Mesendoderm (in vitro differentiated cells): ENCODE measurements at places on chromosomes 3 and 15.

DNA sequence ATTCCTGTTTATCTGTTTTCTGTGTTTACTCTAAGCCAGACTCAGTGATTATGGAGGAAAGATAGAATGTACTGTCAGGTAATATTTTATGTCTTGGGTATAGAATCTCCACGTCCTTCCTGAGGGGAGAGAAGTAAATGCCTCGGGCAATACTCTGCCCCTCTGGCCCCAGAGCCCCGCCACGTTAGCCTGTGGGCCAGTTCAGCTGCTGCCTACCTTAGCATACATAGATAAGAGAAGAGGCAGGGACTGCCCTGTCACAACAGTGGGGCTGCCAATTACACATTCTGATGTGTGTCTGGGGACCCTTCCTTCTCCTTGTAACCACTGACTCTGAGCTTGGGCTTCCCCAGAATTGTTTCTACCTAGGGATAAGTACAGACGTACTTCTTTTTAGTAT, 347.7 kb upstream of the ATP11B start:
- H3K27ac ChIP-seq = no peak overlapping the region
- H3K4me3 ChIP-seq = no peak overlapping the region
- H3K27me3 ChIP-seq = no peaks in the 10 kb centered on the region
- peak; percentile 40 for DNase-seq
- no peaks in the 10 kb centered on the region for H3K36me3 ChIP-seq

GRCh38 chr3:11273891-11274291, 1.7 kb downstream of the ATG7 start:
- H3K36me3 ChIP-seq = no peaks in the 10 kb centered on the region
- peaks cover 2% of the 10 kb centered on the region for H3K4me1 ChIP-seq
- DNase-seq = no peak
- no peak overlapping the region for H3K27ac ChIP-seq
- H3K27me3 ChIP-seq = no peaks in the 10 kb centered on the region

GRCh38 chr3:73498764-73499622, 125.7 kb downstream of the PDZRN3 start:
- no peak overlapping the region for H3K4me3 ChIP-seq
- no peak for DNase-seq
- no peaks in the 10 kb centered on the region for H3K27me3 ChIP-seq

- no peaks in the 10 kb centered on the region for H3K36me3 ChIP-seq
- no peak overlapping the region for H3K4me3 ChIP-seq
- H3K4me1 ChIP-seq = no peaks in the 10 kb centered on the region
- no peak for DNase-seq
- no peak overlapping the region for H3K27ac ChIP-seq
Observed at GRCh38 chr3:38085943-38086324, 46.9 kb downstream of the DLEC1 start.

DNA sequence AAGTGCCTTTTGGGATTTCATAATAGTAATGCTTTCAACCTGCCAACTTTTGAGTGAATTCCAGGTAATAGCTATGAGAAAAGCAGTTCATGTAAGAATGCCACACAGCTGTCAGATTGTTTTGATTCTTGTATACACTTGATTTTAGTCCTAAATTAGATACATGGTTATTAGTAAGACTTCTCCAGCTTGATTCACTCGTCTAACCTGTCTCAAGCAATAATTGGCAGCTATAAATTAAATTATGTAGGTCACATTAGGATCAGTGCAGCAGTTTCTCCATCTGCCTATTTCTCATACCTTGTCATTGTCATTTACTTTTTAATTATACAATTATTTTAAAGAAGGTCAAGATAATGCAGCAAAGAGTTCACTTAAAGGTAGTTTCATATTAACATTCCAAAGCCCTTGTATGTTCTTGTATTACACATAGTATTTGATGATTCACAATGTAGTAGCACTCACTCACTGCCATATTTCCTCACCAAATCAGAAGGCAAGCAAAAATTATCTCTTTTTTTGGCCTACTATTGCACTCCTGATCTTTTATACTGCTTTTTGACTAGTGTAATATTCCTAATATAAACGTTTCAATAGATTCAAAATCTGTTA, 10.9 kb upstream of the CRYBG3 start:
- H3K4me1 ChIP-seq = no peaks in the 10 kb centered on the region
- no peak for DNase-seq
- H3K4me3 ChIP-seq = no peak overlapping the region
- H3K27me3 ChIP-seq = no peaks in the 10 kb centered on the region
- H3K36me3 ChIP-seq = no peaks in the 10 kb centered on the region
- no peak overlapping the region for H3K27ac ChIP-seq

DNA sequence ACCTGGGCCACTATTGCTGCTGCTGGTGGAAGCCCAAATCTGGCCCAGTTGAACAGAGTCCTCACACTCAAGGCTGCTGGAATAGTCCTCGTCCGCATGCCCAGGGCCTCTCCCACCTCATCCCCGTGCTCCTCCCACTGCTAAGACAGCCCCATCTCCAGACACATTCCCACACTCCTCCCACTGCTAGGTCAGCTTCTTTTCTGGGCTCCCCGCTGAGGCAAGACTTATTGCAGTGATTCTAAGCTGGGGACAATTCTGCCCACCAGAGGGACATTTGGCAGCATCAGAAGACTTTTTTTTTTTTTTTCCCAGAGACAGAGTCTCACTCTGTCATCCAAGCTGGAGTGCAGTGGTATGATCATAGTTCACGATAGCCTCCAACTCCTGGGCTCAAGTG, 35.1 kb downstream of the POC1A start:
- H3K4me1 ChIP-seq = no peaks in the 10 kb centered on the region
- H3K27me3 ChIP-seq = no peaks in the 10 kb centered on the region
- no peak overlapping the region for H3K4me3 ChIP-seq
- no peak overlapping the region for H3K27ac ChIP-seq

DNA sequence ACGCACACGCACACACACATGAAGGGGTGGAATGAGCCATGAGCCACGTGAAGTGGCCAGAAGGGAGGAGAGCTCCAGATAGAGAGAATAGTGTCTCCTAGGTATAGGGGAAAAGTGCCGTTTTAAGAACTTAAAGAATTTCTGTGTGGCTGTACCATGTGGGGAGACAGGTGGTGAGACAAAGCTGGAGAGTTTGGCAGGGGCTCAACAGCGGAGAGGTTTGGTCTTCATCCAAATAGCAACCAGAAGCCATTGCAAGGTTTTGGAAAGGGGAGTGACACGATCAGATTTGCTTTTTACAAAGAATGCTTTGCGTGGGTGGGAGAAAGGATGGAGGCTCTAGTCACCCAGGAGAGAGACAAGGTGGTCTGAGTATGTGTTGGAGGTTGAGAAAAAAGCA, 146.0 kb downstream of the IL20RB start:
- no peak overlapping the region for H3K4me3 ChIP-seq
- no peaks in the 10 kb centered on the region for H3K4me1 ChIP-seq
- no peaks in the 10 kb centered on the region for H3K27me3 ChIP-seq
- no peak for DNase-seq

- no peaks in the 10 kb centered on the region for H3K36me3 ChIP-seq
- H3K27ac ChIP-seq = no peak overlapping the region
- H3K4me3 ChIP-seq = no peak overlapping the region
Observed at GRCh38 chr3:38401246-38401962, 52.3 kb upstream of the ACVR2B start.

GRCh38 chr3:178712247-178712646, 176.0 kb downstream of the KCNMB2 start:
- no peaks in the 10 kb centered on the region for H3K27me3 ChIP-seq
- H3K4me3 ChIP-seq = no peak overlapping the region
- H3K4me1 ChIP-seq = no peaks in the 10 kb centered on the region
- no peaks in the 10 kb centered on the region for H3K36me3 ChIP-seq
- DNase-seq = no peak

GRCh38 chr15:83846847-83847246, 192.9 kb downstream of the ADAMTSL3 start:
- H3K4me3 ChIP-seq = no peak overlapping the region
- no peaks in the 10 kb centered on the region for H3K4me1 ChIP-seq
- DNase-seq = no peak
- no peak overlapping the region for H3K27ac ChIP-seq
- H3K27me3 ChIP-seq = no peaks in the 10 kb centered on the region
- no peaks in the 10 kb centered on the region for H3K36me3 ChIP-seq

- no peak overlapping the region for H3K27ac ChIP-seq
- H3K4me1 ChIP-seq = no peaks in the 10 kb centered on the region
- no peaks in the 10 kb centered on the region for H3K27me3 ChIP-seq
- H3K36me3 ChIP-seq = no peaks in the 10 kb centered on the region
- H3K4me3 ChIP-seq = no peak overlapping the region
Observed at GRCh38 chr15:50594311-50594710, 47.8 kb upstream of the USP50 start.

DNA sequence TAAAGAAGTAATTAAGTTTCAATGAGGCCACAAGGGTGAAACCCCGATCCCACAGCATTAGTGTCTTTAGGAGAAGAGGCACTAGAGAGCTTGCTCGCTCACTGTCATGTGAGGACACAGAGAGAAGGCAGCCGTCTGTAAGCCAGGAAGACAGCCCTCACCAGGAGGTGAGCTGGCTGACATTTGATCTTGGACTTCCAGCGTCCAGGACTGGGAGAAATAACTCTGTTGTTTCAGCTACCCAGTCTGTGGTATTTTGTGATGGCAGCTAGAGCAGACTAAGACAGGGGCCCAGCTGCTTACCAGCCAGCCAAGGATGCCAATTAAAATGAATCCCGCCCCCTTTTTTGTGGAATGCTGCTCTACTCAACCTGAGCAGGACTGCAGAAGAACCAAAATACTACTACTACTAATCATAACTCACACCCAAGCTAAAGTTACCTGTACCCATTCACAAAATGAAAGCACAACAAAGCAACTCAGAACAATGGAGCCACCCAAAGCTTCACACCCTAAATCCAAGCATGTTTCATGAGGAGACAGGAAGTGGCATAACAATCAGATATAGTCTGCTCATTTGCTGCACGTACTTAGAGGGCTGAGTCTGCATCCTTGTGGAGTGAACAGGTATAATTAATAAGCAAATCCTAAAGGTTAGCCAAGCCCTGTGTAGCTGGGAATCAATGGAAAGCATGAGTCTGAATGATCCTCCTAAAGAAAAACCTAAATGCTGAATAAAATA, 35.6 kb upstream of the RHCG start:
- no peaks in the 10 kb centered on the region for H3K4me1 ChIP-seq
- H3K4me3 ChIP-seq = no peak overlapping the region
- H3K27me3 ChIP-seq = no peaks in the 10 kb centered on the region
- no peak overlapping the region for H3K27ac ChIP-seq

GRCh38 chr3:13497386-13497785, 17.3 kb downstream of the HDAC11 start:
- no peaks in the 10 kb centered on the region for H3K36me3 ChIP-seq
- H3K27me3 ChIP-seq = no peaks in the 10 kb centered on the region
- no peak overlapping the region for H3K27ac ChIP-seq
- H3K4me3 ChIP-seq = no peak overlapping the region

DNA sequence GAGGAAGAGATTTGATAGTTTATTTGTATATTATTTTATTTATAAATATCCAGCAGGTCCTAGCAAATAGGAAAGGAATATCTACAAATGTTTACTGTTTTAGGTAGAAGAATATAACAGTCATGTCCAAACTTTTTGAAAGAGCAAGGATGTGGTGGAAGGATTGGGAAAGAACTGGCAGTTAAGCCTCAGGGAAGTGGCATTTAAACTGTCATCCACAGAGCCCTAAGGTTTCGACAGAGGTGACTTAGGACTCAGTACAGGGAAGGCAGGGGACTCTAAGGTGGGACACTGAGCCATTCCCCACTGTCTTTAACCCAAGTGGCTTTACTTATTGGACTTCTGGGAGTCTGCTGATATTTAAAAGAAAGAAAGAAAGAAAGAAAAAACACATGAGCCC, 11.8 kb upstream of the TMEM87A start:
- no peak overlapping the region for H3K4me3 ChIP-seq
- H3K4me1 ChIP-seq = no peaks in the 10 kb centered on the region
- DNase-seq = no peak
- no peaks in the 10 kb centered on the region for H3K27me3 ChIP-seq

GRCh38 chr15:36458411-36458810, 121.0 kb upstream of the CDIN1 start:
- H3K27me3 ChIP-seq = no peaks in the 10 kb centered on the region
- no peak overlapping the region for H3K27ac ChIP-seq
- no peaks in the 10 kb centered on the region for H3K4me1 ChIP-seq
- no peaks in the 10 kb centered on the region for H3K36me3 ChIP-seq
- DNase-seq = no peak

GRCh38 chr3:128281056-128281455, 127.8 kb downstream of the EEFSEC start:
- H3K27me3 ChIP-seq = no peaks in the 10 kb centered on the region
- H3K4me3 ChIP-seq = no peak overlapping the region
- DNase-seq = no peak
- H3K4me1 ChIP-seq = peaks cover 6% of the 10 kb centered on the region
- no peaks in the 10 kb centered on the region for H3K36me3 ChIP-seq
- H3K27ac ChIP-seq = no peak overlapping the region

DNA sequence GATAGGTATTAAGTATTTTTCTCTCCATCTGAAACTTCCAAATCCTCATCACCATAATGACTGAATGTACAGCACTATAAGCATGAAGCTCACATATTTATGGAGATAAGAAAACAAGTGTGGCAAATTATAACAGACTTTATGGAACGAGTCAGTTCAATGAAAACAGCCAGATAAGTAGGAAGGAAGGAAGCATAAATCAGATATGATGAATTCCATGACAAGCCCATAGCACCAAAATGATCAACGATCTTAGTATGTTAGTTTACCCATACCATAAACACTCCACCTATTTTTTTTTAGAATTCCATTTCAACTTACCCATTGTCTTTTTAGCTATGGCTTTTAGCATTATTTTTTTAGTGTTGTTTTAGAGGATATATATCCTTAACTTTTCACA, 169.5 kb downstream of the TNIK start:
- H3K36me3 ChIP-seq = no peaks in the 10 kb centered on the region
- H3K27ac ChIP-seq = no peak overlapping the region
- no peaks in the 10 kb centered on the region for H3K27me3 ChIP-seq
- H3K4me3 ChIP-seq = no peak overlapping the region
- DNase-seq = no peak
- H3K4me1 ChIP-seq = no peaks in the 10 kb centered on the region

DNA sequence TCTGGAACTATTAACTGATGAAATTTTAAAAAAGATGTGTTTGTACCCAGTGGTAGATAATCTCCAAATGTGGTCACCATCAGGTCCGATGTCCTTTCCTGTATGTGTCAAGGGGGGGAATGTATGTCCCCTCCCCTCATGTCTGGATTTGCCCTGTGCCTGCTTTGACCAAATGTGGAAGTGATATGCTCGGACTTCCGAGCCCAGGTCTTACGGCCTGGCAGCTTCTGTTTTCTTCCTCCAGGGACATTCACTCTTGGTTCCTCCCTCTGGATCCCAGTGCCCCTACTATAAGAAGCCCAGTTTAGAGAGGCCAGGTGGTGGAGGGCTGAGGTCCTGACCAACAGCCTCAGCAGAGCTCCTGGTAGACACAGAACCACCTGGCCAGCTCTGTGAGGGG, 75.5 kb downstream of the CCR1 start:
- H3K27ac ChIP-seq = no peak overlapping the region
- no peaks in the 10 kb centered on the region for H3K36me3 ChIP-seq
- H3K4me1 ChIP-seq = no peaks in the 10 kb centered on the region
- H3K27me3 ChIP-seq = no peaks in the 10 kb centered on the region
- no peak for DNase-seq
- H3K4me3 ChIP-seq = no peak overlapping the region

GRCh38 chr3:150248888-150249681, 159.0 kb upstream of the TSC22D2 start:
- no peaks in the 10 kb centered on the region for H3K27me3 ChIP-seq
- no peaks in the 10 kb centered on the region for H3K4me1 ChIP-seq
- DNase-seq = no peak
- H3K27ac ChIP-seq = peak overlapping the region; percentile 29
- no peaks in the 10 kb centered on the region for H3K36me3 ChIP-seq
- H3K4me3 ChIP-seq = no peak overlapping the region
